Stimulated activated CD4-positive, alpha-beta T cell treated with anti-CD3 and anti-CD28 coated beads, Interleukin-12 subunit alpha, Interleukin-12 subunit beta, amount 100 ng/mL, for 48 hours (primary cell): ENCODE measurements at places on chromosomes 6 and 20.

DNA sequence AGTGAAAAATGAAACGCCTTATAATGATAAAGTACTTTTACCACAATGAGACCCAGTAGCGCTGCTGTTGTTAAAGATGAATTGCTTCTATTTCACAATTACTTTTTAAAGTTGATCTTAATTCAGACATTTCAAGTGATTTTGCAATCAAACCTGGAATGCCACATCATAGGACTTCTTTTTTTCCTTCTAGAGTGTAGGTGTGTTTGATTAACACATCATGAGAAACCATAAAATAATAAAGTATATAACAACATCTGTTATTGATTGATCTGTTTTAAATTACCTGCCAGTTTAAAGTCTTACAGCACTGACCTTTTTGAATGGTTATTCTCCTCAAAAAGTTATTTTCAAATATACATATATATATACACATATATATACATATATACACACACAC lies 38.6 kb downstream of the HEBP2 start:
- no peak for DNase-seq

GRCh38 chr6:49462599-49462926 lies 490 bp downstream of the MMUT start:
- DNase-seq, result no peak

- no peak for DNase-seq
These were observed 60.0 kb upstream of the ZFAND3 start for GRCh38 chr6:37759221-37760144.

DNA sequence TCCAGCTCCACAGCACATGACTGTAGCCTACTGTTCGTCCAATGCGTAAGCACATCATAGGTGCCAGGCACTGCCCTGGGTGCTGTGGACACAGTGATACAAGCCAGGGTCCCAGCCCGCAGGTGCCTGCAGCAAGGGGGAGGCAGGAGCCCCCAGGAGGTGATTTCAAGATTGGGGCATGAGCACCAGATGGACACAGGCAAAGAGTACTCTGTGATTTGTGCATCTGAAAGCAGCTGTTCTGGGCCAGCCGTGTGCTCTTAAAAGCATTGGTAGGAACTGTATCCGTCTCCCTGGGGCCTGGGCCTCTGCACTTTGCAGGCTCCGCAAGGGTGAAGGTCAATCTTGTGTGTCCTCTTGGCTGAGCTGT lies 149.8 kb downstream of the SYCP2 start:
- DNase-seq, result no peak

DNA sequence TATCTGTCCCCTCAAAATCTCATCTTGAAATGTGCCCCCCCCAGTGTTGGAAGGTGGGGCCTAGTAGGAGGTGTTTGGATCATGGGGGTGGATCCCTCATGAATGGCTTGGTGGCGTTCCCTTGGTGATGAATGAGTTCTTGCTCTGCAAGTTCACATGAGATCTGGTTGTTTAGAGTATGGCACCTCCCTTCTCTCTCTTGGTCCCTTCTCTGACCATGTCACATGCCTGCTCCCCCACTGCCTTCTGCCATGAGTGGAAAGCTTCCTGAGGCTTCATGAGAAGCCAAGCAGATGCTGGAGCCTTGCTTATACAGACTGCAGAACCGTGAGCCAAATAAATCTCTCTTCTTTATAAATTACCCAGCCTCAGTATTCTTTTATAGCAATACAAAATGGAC lies 70.9 kb downstream of the MAN1A1 start:
- no peak for DNase-seq

DNA sequence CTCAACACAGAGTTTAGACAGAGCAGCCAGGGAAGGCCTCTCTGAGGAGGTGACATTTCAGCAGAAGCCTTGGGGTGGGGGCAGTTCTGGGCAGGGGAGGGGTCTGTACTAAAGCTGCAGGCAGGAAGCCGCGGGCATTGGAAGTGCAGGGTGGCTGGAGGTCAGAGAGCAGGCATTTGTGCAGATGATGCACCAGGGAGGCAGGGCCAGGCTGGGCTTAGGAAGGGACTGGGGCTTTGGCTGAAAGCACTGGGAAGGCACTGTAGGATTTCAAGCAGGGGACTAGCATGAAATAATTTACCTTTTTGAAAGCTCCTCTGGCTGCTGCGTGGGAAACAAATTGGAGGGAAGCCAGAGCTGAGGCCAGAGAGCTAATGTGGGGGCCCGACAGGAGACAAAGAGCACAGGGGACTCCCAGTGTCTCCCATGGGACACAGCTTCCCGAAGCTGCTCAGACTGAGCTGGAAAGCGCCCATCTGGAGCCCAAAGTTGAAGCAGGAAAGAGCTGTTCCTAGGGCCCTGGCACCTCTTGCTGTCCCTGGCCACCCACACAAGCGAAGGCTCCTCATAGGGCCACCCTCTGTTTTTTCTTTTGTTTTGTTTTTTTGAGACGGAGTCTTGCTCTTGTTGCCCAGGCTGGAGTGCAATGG lies 19.3 kb downstream of the ADA start:
- DNase-seq, result no peak

GRCh38 chr6:160863782-160864181 lies 127.8 kb upstream of the MAP3K4 start:
- DNase-seq, result no peak

DNA sequence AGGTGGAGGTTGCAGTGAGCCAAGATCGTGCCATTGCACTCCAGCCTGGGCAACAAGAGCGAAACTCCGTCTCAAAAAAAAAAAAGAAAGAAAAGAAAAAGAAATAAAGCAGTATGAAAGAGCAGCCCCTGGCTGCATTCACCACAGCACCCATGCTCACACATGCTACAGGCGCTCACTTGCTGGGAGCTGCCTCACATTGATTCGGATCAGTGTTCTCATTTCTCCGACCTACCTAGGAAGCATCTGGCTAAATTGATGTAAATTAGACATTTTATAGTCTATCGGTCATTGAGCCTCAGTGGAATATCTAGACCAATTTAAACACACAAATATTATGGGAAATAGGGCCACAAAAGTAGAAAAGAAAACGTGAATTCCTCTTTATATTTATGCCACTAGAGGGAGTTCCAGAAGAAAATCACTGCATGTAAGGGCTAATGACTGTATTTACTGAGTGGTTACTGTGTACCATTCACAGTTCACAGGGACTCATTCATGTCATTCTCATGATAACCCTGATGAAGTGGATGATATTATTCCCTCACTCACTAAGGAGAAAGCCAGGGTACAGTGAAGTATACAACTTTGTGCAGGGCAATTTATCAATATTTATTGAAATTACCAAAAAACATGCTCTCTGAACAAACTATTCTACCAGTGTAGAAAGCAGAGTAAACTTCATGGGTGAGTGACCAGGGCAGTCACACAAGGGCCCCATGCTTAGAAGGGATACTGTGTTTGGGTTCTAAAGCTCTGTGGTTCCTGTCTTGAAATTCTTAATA lies 5.3 kb upstream of the MOG start:
- DNase-seq, result no peak

- DNase-seq, result no peak
These were observed 332.6 kb downstream of the UTRN start for GRCh38 chr6:144617708-144618107.

DNA sequence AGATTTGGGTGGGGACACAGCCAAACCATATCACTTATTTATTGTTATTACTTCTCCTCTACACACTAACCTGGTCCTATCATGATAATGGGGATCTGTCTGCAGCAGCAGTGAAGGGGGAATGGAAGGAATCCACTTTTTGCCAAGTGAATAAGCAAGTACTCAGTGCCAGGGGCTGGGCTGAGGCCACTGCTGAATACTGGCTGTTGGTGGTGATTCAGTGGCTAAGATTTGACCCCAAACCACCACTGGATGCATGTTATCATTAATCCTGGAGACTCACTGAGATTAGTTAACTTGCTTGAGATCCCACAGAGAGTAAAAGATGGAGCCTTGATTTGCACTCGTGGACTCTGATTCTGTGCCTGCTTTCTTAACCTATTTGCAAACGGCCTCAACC lies 127.7 kb downstream of the TSHZ2 start:
- DNase-seq, result no peak

DNA sequence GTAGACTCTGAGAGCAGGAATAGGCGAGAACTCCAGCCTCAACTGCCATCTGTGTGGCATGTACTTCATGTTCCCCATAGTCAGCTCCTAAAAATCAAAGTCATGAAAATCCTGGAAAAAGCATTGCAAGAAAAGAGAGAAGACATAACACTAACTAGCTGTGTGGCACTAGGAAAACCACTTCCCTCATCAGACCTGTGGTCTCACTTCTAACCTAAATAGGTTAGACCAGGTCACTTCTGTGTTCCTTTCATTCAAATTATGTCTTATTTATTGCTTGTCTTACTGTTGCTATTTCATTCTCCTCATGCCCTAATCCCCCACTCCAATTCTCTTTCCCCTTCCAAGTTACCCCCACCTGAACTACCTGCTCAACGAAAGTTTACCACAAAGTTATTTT lies 70.2 kb downstream of the TNFRSF21 start:
- DNase-seq, result no peak

DNA sequence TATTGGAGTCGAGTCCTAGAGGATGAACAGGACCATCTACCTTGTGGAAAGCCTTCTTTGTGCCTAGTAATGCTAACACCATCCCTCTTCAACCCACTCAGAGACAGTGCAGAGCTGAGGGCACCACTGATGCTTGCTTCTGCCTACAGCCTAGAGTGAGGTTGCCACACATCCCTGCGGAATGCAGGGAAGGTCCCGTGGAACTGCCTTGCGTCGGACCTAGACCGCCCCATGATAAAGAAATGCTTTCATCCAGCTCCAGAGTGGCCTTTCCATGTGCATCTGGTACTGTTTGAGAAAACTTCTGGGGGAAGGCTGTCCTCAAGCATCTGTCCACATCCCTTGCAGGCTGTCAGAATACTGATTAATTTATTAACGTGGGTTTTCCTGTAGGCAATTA lies 168.4 kb downstream of the PHACTR1 start:
- no peak for DNase-seq

- DNase-seq, result no peak
These were observed 12.8 kb downstream of the ESF1 start for GRCh38 chr20:13771853-13772453.

DNA sequence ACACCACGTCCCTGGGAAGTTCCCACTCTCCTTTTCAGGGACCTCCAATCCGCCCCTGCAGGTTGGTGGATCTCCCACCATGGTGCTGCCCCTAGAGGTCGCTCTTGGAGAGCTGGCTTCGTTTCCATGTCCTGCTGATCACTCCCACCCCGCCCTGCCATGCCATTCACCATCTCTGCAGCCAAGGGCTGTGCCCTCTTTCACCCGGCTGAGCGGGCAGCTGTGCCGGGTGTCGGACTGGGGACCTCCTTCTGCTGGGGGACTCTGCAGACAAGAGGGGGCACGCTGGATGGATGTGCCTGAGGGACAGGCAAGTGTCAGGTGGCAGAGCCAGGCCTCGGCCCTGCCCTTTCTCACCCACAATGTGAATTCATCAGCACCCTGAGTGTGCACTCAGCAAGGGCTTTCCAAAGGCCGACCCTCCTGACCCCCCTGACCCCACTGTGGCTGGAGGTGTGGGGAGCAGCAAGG lies 347.0 kb downstream of the CDH4 start:
- no peak for DNase-seq

DNA sequence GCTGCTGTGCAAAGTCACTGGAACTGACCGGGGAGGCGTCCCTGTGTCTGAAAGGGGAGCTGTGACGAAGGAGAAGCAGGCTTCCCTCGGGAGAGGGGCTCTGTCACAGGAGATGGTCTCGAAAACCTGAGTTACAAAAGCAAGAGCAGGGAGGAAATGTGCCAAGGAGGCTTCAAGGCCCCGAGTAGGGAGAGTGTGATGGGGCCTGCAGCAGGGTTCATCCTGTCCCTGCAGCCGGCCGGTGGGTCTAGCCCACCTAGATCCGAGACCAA lies 16.7 kb downstream of the DYNLT1 start:
- no peak for DNase-seq

GRCh38 chr6:119669221-119669620 lies 319.7 kb upstream of the MAN1A1 start:
- DNase-seq, result no peak

DNA sequence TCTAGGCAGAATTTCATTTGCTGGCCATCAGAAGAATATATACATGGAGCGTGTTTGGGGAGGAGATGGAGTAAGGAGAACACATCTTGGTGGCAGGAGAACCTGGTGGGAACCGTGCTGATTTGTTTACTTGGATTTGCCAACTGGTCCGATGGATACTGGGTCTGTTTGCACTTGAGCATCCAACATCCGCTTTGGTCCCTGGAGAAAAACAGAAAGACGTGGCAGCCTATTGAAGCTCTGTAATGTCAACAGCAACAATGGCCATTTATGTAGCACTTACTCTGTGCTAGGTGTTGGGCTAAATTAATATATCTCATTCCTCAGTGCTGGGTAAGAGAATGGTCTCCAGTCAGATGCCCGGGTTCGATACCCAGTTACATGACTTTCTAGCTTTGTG lies 125.6 kb downstream of the BCAS1 start:
- DNase-seq, result no peak

DNA sequence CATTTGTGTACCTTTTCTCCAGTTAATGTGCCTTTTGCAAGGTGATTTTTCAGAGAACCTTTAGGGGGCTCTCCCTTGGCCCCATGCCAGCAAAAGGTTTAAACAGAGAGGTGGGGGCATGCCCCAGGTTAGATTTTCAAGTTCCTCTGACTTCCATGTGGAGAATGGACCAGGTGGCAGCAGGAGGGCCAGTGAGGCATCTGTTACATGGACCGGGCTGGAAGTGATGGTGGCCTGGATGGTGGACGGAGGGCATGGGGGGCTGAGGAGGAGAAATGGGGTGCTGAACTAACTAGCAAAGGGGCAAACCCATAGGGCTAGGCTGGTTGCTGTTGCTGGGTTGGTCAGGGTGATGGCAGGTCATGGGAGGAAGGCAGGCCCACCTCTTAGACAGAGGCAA lies 20.7 kb upstream of the BPI start:
- DNase-seq, result no peak

- DNase-seq, result no peak
These were observed 51.0 kb downstream of the JAG1 start for GRCh38 chr20:10622657-10623418.

GRCh38 chr6:163331245-163331644 lies 83.3 kb upstream of the QKI start:
- no peak for DNase-seq

DNA sequence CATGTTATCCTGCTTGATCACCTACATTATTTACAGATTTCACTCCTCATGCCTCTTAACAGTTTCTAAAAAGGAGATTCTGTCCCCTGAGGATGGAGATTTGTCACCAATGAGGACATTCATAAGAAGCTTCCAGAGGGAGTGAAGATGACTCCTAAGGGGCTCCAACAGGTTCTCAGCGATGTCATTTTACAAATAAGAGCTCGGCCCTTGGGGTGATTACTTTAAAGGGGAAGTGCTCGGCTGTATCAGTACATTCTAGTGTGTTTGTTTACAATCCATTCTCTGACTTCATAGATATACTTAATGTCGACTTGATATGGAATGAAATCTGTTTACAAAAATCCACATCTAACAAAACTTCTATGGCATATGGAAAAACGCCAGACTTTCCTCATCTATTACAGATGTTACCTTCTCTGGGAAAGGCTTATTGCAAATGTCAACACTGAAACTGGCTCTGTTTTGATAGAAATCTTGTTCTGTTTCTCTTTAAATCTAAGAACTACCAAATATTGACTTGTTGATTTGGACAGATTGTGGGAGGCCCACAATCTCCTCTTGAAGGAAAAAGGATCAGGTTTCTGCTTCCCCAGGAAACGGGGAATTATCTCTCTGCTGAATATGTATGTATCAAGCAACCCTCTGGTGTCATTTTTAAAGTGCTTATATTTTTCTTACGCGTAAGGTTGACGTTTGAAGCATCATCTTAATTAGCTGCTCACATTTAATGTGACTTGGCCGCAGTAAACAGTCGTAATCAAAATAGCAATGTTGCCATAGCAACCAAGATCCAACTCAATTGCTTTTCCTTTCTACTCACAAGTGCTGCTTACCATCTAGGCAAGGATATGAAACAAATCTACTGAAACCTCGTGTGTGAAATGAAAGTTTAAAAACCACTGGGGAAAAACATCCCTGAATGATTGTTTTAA lies 95.7 kb downstream of the SHLD1 start:
- no peak for DNase-seq
